ENCODE measurements at places on chromosomes 6 and 20.

- peak; percentile 94 for DNase-seq
Measured at GRCh38 chr20:44728801-44729443, 13.8 kb downstream of the CCN5 start.

DNA sequence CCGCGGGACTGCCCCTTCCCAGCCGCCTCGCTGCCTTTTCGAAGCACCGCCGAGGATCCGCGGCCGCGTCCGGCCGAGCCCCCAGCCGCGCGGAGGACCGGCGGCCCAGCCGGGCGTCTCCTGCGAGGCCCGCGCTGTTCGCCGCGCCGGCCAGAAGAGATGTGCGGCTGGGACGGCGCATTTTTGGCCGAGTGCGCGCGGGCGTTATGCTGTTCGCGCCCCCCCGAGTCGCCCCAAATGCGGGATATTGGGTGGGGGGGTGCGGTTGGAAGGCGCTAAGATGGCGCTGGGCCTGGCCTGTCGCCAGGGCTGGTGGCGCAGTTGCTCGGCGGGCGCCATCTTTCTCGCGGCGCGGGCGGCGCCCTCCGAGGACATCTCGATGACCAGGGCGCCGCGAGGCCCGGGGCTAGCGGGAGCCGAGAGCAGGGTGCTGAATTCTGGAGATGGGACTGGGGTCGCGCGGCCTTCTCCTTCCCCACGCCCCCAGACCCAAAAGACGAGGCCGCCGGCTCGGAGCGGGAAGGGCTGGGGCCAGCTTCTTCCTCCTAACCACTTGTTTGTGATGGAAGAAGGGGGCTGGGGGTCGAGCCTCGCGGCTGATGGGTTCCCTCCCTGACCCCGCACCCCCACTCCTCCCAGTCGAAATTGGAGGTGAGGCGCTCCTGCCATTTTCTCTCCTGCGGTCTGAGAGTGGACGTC, 1.5 kb downstream of the BICRAL start:
- DNase-seq = peak; percentile 72

- no peak for DNase-seq
Measured at GRCh38 chr20:46999801-47000465, 105.3 kb downstream of the EYA2 start.

DNA sequence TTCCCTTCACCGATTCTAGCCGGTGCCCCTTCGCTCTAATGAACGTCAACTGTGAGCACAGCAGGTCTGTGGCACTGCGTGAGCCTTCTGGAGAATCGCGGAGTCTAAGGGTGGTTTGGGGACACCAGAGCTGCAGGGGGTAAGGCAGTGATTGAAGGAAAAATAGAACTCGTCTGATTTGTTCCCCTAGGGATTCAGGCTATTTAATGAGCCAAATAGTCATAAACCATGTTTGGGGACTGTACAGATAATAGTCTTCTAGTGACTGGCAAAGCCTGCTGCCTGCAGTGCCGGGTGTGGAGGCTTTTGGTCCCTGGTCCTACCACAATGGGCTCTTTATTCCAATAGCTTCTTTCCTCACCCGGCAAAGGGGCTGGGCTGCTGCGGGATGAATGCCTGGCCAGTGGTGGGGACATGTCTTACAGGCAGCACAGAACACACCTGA, 11.1 kb upstream of the NTSR1 start:
- no peak for DNase-seq

DNA sequence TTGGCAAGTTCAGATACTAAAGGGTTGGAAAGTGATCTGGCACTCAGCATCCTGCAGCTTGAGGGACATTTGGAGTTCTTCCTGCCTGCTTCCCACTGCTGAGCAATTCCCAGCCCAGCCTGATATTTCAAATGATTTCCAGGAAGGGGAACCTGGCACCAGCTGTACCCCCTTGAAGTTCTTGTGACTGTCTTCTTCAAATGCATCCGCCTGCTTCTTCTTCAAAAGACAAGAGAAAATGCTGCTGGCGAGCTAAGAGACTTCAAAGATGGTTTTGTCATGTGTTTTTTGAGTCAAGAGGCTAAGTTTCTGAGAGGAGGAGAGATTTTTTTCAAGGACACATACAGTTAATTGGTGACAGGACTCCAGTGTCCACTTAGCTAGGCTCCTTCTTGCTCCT, 42.6 kb upstream of the B4GALT5 start:
- DNase-seq = no peak

GRCh38 chr20:33585413-33585812, 76.7 kb upstream of the C20orf144 start:
- no peak for DNase-seq

DNA sequence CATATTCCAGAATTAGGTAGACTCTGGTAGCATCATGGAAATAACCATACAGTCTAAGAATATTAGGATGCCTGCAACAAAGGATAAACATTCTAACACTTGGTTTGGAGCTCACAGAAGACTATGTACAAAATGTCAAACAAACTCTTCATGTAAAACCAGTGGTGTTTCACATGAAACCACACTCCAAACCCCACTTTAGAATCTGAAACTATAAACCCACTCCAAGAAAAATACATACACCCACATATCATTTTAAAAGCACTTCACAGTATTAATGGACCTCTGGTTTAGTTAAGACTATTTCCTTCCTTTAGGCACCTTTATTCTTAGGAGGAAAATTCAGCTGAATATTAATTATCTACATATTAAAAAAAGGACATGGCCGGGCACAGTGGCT, 10.5 kb downstream of the AURKA start:
- DNase-seq = no peak

DNA sequence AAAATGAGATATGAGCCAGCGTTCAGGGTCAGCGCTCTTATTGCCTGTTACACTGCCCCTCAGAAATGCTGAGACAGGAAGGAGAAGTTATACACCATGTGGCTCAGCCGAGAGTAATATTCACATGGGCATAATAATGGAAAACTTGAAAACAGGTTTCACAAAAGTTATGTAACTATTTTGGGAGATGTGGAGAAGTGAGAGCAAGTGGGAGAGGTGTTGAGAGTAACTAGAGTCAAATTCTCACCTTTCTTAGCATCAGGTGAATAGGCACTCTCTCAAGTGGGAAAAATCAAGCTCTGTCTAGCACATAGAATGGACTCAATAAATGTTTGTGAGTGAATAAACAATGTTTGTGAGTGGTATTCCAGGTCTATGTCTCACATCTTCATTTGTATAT, 94.5 kb downstream of the TBX18 start:
- DNase-seq = no peak

DNA sequence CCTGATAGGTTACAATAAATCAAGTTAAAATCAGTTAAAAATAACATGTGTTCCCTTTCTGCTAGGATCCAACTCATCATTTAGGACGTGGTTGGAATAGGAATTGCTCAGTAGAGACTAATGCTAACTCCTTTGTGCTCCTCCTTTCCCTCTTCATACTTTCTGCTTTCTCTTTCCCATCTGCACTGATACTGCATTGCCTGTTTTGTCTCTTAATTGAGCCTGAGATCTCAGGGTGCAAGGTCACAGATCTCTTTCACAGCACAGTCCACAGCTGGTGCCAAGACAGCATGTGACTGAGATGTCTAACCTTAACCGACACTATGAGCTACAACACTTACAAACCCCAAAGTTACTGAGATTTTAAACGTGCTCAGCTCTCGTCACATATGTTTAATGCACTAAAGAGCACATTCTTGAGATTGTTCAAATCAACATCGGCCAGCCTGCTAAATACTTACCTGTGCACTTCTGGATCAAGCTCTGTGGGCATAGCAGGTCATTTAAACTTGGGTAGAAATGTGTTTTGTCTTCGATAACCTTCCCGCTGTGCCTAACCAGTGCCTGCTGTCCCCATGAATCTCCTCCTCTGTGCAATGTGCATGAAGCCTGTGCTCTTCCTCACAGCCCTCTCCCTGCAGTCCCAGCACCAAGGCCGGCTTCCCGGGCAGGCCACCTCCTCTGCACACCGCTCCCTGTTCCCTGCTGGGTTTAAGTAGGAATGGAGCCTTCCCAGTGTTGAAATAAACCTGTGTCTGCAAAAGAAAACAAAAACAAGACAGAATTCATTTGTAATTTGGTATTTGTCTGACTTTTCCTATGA, 39.6 kb upstream of the AFDN start:
- no peak for DNase-seq

- no peak for DNase-seq
Measured at GRCh38 chr6:77072694-77073409, 390.4 kb downstream of the HTR1B start.

GRCh38 chr6:84967965-84968364, 203.6 kb upstream of the TBX18 start:
- no peak for DNase-seq

DNA sequence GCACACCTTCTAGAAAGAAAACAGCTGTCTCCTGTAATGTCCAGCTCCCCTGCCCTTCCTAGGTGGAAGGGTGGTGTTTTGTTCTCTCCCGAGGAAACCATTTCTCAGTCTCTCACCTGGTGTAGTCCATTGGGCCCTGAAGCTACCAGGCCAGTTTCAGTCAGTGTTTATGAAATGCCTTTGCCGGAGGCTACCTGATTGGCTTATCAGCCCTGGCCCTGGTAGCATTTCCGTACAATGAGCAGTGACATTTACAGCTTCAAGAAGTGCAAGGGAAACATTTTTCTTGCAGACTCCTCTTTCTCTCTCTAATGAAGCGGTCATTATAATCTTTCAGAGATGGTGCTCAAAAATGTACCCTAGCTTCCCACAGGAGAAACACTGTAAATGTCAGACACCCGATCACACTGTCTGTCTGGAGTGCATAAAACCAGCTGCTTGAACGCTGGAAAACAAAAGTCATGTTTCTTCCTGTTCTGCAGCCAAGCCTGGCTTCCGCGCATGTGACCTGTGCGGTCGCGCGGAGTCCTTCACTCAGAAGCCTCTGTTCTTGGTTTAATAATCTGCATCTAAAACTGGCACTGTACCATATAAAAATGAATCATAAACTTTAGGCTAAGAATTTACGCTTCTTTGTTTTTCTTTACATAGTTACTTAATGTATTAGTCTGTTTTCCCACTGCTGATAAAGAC, 28.4 kb upstream of the SAYSD1 start:
- no peak for DNase-seq

DNA sequence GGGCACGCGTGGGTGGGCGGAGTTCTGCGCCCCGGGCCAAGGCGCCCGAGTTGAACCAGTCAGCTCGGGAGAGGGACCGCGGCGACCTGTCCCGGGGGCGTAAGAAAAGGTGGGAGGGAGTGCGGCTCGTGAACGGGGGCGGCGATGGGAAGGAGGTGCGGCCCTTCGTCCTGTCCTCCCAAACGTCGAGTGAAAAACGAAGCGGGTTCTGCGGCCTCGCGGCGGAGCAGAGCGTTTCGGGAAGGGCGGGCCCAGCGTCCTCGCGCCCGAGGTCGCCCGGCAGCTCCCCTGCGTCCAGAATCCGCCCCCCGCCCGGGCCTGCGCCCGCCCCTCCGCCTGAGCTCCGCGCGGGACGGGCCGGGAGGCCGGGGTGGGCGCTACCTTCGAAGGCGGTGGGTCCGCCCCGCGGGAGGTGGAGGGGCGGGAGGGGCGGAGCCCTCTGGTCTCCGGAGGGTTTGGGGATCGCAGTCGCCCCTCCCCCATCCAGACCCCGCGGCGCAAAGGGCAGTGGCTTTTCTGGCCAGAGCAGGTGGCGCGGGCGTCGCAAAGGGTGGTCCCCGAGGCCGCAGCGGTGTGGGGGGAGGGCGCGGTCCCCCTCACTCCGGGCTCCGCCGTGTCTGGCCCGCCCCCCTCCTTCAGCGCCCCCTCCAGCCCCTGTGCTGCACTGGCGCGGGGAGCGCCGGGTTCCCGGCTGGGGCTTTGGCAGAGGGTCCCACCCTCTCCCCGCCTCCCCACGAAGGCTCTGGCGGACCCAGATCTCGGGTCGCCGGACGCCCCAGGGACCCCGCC, 838 bp downstream of the STMN3 start:
- DNase-seq = no peak

- no peak for DNase-seq
Measured at GRCh38 chr6:63441266-63441956, 121.6 kb upstream of the LGSN start.

All from fibroblast of gingiva (primary cell).